Stimulated activated CD8-positive, alpha-beta memory T cell treated with anti-CD3 and anti-CD28 coated beads, Interleukin-12 subunit alpha, Interleukin-12 subunit beta, amount 100 ng/mL, for 4 hours (primary cell): ENCODE measurements at places on chromosomes 2 and 18.

- DNase-seq, result no peak
These were observed 2.8 kb downstream of the ZCCHC2 start for GRCh38 chr18:62525608-62526007.

DNA sequence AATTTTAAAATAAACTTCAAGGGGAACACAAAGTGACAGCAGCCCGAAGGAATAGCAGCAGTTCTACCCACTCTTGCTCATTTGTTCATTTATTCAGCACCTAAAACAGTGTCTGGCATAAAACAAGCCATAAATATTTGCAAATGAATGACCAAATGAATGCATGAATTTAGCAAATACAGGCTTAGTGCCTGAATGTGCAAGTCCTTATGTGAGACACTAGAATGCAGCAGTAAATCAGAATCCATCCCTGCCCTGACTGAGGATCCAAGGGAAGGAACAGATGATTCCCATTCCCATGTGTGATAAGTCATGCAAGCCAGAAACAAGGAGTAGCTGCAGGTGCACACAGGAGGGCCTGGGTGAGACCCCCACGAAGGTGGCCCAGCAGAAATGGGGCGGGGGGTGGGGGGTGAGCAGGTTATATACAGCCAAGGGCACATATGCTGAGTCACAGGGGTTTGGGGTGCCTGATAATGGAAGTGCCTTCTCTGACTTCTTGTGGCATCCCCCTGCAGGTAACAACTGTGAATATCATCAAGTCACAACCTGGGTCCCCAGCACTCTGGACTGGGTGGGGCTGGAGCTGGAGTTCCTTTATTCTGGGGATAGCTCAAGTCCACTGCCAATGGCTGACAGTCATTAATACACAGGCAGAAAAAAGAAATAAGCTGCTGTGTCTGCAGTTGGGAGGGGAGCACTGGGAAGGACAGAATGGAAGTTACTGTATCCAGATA, 311.9 kb downstream of the TXNL1 start:
- no peak for DNase-seq

- no peak for DNase-seq
These were observed 126.9 kb downstream of the KCNS3 start for GRCh38 chr2:18005411-18005810.

GRCh38 chr2:70412294-70413070, 110.6 kb upstream of the FAM136A start:
- no peak for DNase-seq

DNA sequence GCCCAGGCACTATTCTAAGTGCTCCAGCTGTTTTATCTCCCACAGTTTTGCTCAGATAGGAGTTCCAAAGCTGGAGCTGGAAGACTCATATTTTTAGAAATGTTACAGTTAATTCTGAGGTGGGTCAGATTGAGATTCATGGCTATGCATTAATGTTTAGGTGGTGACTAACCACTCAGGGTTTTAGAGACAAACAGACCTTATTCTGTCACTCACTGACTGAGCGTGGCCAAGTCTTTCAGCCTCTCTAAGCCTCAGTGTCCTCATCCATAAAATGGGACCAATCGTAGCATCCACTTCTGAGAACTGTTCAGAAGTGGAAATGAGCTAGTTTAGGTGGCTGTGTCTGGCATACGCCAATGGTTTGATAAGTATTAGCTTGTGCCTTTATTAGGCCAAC, 4.3 kb upstream of the CASP8 start:
- DNase-seq, result no peak

- DNase-seq, result peak; percentile 44
These were observed 53.6 kb downstream of the PKDCC start for GRCh38 chr2:42101206-42102023.

- no peak for DNase-seq
These were observed 338.9 kb downstream of the CCDC85A start for GRCh38 chr2:56522605-56523089.
